ENCODE measurements at places on chromosomes 7 and 10. TPM values are rescaled to one million over a fixed set of nuclear protein-coding genes. Genes with fewer than 3 reads are reported as not detected.

Gene TCF7L2
- total RNA-seq: 1.9 TPM

Gene GIMAP8
- not detected for total RNA-seq

Gene CTAGE8
- total RNA-seq: 0.09 TPM

Gene MEST
- 566 TPM for total RNA-seq

Gene SPDYE16
- under 0.01 TPM for total RNA-seq

Gene CABCOCO1
- total RNA-seq: 0.57 TPM

Gene OLAH
- not detected for total RNA-seq

Gene PON1
- not detected for total RNA-seq

- peak; percentile 33 for DNase-seq
Observed at GRCh38 chr10:132066186-132066585, 440 bp downstream of the JAKMIP3 start.

- DNase-seq: no peak
Observed at GRCh38 chr7:94739180-94739579, 83.2 kb upstream of the SGCE start.

DNA sequence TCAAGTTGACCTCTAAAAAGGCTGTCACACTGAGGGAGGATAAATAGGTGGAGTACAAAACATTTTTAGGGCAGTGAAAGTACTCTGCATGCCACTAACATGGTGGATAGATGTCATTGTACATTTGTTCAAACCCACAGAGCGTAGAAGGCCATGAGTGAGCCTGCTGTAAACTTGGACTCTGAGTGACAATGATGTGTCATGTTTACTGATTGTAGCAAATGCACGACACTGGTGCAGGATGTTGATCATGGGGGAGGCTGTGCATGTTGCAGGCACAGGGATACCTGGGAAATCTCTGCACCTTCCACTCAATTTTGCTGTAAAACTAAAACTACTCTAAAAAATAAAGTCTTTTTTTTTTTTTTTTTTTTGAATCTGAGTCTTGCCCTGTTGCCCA is 52.5 kb upstream of the GRID1 start:
- DNase-seq: no peak

DNA sequence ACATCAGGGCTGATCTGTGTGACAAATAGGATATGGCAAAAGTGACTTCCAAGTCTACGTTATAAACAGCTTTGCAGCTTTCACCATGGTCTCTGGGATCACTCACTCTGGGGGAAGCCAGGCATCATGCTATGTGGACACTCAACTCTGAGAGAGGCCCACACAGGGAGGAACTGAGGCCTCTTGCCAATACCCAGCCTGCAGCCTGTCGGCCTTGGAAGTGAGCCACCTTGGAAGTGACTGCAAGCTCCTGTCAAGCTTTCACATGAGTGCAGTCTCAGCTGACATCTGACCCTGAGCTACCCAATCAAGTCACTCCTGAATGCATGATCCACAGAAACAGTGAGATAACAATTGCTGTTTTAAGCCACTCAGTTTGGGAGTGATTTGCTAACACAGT is 56.5 kb downstream of the MMRN2 start:
- DNase-seq: no peak

GRCh38 chr7:20185988-20186387 is 31.2 kb downstream of the MACC1 start:
- no peak for DNase-seq

DNA sequence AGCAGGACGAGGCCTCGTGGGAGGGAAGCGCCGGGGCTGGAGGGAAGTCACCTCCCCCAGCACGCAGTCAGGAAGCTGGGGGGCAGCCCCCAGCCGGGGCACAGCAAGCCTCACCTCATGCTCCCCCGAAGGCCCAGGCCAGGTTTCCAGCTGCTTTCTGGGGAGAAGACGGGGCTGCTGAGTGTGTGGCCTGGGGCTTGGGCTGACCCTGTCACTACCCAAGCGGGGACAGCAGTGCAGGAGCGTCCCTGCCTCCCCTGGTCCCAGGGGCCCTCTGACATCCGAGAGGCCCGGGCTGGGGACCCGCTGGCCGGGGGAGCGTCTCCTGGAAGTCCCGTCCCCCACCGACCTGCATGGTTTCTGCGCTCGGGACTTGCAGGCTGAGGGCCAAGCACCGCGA is 19.7 kb upstream of the NKX6-2 start:
- DNase-seq: no peak

DNA sequence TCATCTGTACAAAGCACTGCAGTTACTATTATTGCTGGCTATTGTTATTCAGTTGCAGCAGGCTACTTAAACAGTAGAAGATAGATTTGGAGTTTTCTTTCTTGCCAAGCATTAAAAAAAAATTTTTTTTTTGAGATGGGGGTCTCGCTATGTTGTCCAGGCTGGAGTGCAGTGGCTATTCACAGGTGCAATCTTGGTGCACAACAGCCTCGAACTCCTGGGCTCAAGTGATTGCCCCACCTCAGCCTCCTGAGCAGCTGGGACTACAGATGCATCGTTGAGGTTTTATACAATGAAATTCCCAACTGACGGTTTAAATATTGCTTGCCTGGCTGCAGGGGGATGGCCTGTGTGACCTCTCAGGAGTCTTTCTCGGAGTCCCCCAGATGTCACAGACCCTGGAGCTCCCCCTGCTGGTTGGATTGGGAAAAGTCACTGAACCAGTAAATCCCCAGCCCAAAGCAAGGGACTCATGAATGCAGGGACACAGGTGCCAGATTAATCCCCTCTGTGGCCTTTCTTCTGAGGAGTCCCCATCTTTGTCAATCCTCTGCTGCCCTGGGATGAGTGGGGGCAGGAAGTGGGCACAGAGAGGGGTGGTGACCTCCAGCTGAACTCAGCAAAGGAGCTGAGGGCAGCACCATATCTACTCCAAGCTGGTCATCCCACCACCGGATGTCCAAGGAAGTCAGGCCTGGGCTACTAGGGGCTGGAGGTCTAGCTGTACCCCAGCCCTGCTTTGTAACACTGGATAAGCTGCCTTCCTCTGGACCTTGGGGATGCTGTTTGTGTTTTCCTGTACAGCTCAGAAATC is 149.6 kb downstream of the C10orf105 start:
- DNase-seq: peak; percentile 38

DNA sequence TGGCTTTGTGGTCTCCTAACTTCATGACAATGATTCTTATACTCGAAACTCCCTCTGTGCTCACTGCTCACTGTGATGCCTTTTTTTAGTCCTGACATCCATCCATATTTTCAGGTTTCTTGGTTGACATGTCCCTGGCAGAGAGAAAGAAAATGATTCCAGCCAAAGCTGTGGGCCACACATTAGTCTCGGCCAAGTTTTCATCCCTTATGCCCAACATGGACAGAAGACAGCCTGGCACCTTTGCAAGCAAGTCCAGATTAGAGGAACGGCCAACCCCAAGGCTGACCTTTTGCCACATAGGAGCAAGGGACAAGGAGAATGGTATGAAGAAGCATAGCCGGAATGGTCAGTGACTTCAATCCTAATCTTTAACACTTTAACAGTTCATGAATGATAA is 8.7 kb upstream of the OPALIN start:
- no peak for DNase-seq

DNA sequence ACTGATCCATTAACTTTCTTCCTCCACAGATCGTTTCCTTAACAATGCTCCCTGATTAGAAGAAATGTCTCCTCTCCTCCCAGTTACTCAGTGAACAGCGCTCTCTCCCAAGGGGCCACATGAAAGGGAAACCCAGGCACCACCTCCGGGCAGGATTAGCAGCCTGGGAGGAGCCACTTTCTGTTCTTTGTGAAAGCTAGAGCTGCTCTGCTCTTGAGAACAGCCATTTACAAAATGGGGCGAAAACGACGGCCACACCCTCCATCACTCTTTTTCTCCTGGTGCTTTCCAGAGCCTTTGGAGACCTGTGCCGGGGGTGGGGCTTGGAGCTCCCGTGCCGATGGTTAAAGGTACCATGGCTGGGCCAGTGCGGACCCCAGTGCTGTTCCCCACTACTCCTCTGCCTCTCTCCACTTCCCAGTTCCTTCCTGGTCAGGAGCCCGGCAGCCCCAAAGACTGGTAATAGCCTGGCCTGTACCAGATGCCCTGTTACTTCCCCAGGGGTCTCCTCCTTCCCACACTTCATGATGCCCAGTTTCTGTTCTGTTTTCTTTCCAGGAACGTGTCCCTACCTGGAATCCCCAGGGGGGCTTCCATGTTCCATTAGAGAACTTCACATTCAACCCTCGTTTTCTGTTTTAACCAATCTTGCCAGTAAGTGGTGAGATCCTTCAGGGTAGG is 402.9 kb upstream of the GALNT17 start:
- peak; percentile 49 for DNase-seq

- no peak for DNase-seq
Observed at GRCh38 chr7:34752929-34753328, 94.9 kb downstream of the NPSR1 start.

GRCh38 chr7:106019470-106019820 is 56.4 kb downstream of the CDHR3 start:
- no peak for DNase-seq

DNA sequence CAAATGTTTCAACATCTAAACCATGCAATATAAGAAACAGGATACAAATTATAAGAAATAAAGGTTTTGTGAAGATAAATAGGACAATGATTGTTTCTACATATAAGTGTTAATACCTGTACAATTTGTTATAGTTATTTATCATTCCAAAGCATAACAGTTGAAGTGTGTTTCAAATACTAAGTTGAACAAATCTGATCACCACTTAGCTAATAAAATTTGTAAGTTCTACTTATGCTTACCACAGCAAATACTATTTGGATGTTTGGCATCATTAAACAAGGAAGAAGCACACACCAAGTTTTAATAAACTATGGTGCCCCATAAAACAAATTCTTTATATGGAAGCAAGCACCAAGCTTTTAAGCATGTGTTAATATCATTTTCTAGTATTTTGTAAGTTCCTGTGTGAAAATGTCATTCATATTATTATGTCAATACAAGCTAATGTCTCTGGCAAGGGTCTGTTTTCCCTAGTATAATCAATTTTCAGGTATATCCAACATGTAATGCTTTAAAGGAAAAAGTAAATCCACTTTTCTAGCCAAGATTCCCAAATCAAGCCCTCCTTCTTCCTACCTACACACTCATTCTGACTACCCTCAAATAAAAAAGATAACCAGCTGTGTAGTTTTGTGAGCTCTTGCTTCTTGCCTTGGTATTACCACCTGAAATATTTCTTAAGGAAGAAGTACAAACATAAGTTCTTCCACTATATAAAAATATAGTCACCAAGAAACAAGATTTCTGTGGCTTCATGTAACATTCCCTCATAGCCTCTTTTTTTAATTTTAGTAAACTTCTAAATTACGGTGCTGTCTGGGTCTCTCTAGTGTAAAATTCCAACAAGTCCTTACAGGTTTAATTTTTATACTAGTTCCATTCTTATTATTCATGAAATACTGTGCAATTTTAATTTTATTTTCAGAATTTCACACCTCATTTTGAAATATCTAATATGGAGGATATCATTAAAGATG is 9.2 kb downstream of the SKAP2 start:
- no peak for DNase-seq

GRCh38 chr7:54802841-54803240 is 43.8 kb upstream of the SEC61G start:
- DNase-seq: peak; percentile 65

DNA sequence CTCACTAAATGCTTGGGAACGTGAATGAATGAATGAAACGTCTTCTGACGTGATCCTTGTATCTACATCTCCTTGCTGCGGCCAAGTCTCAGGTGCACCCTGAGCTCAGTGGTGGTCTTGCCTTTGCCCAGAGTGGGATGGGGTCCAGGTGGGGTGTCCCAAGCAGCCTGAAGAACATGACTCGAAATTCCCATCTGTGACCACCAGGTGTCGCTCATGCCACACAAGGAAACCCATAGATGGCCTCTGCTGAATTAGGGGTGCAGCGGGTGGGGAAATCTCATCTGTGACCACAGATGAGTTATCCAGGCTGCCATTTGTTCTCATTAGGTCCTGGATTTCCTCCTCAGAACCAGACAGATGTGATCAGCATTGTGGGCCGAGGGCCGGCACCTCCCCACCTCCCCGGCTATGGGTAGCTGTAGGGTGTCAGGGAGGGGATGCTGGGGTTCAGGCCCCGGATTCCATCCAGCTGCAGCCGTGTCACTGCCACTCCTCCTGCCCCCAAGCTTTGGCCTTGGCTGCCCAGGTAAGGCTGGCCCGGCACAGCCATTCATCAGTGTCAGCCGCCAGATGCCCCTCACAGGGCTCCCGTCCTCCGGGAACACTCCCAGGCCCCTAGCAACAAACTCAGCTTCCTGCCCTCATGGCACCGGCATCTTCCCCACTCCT is 21.0 kb upstream of the GNA12 start:
- peak; percentile 85 for DNase-seq

GRCh38 chr10:113557424-113557862 is 4.6 kb downstream of the HABP2 start:
- peak; percentile 8 for DNase-seq

DNA sequence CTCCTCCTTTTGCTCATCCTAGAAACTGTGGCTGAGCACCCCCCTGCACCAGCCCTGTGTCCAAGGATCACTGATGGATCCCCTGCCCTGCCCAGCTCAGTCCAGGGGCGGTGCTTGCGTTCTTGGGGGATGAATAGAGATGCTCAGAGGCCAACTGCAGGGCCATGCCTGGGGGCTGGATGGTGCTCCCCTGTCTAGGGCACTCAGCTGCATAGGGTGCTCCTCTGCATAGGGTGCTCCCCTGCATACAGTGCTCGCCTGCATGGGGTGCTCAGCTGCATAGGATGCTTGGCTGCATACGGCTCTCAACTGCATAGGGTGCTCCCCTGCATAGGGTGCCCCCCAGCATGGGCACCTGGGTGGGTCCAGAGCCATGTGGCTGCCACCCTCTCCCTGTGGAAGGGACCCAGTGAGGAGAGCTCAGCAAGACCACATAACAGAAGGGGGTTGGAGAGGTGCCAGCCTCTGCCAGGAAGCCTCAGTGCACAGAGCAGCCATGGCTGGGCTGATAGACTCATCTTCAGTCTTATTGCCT is 95.0 kb downstream of the BMS1 start:
- DNase-seq: no peak

DNA sequence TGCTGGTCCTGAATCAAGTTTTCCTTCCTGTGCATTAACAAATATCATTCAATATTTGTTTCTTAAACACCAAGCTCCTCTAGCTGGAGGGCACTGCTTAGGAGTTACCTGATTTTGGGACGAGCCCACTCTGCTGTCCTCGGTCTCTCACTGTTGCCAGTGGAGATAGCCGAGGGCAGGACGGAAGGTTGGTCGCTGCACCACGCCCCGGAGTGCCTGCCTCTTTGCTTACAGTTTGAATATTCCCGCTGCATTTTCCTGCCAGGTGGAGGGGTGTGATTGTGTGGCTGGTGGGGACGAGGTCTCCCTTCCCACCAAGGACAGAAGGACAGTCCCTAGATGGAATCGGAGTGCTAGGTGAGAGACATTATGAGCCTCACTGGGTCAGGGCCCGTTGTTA is 201.5 kb downstream of the DNAJB6 start:
- DNase-seq: no peak

- no peak for DNase-seq
Observed at GRCh38 chr10:112531421-112531820, 84.4 kb downstream of the VTI1A start.

Data from Daoy (cell line).